RCC 7860 (cell line): ENCODE measurements at places on chromosomes 16 and 17.
A peak's percentile ranks its signal among the peaks of the same experiment; 100 is the strongest.

GRCh38 chr17:33267271-33267790, 25.8 kb downstream of the ASIC2 start:
- peak; percentile 96 for DNase-seq

DNA sequence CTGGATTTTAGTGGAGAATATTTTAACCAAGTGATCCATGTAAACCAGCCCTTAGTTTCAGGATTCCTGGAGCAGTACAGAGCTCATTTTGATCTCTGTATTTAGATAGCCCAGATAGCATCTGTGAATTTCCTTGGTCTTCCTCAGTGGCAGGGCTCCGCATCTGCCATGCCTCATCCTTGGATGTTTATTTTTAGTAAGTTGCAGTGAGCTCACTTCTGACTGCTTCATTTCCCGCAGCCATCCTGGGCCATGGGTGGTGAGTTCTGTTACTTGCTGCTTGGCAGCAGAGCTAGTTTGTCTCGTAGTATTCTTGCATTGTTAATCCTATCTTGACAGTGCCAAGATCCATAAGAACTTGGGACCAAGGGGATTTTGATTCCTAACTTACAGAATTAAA, 33.7 kb downstream of the IST1 start:
- DNase-seq, result peak; percentile 31

- DNase-seq, result peak; percentile 18
Observed at GRCh38 chr17:8041249-8041928, 2.5 kb downstream of the ALOX15B start.

- DNase-seq, result peak; percentile 39
Observed at GRCh38 chr17:77320485-77321256, 179.9 kb downstream of the SEC14L1 start.

DNA sequence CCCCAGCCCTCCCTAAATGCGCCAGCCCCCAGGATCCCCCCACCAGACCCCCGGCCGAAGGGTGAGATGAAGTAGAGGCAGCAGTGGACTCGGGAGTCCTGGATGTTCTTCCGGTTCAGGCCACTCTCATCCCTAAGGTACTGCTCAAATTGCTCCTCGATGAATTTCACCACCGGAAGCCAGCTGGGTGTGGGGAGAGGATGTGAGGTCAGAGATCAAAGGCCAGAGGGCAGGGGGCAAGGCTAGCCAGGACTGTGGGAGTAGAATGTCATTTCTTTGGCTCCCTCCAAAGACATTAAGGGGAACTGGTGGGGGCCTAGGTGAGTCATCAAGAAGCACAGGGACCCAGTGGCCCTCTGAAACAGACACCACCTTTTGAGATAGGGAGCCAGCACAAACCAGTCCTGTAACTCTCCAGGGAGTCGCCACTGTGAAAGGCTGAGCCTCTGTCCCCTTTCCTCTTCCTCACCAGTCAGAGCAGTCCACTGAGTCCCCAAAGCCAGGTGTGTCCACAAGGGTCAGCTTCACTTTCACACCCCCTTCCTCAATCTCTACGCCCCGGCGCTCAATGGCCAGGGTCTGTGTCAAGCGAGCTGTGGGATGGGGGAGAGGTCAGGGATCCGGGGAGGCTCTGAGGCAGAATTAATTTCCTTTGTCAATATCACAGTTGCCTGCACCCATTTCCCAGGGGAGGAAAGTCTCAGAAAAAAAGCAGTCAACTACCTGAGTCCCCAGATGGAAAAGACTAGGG, 895 bp downstream of the SEPTIN1 start:
- DNase-seq, result no peak

- DNase-seq, result peak; percentile 60
Observed at GRCh38 chr17:834136-834535, 52.0 kb downstream of the MRM3 start.

- DNase-seq, result peak; percentile 39
Observed at GRCh38 chr16:70430667-70431536, 8.0 kb downstream of the ST3GAL2 start.

DNA sequence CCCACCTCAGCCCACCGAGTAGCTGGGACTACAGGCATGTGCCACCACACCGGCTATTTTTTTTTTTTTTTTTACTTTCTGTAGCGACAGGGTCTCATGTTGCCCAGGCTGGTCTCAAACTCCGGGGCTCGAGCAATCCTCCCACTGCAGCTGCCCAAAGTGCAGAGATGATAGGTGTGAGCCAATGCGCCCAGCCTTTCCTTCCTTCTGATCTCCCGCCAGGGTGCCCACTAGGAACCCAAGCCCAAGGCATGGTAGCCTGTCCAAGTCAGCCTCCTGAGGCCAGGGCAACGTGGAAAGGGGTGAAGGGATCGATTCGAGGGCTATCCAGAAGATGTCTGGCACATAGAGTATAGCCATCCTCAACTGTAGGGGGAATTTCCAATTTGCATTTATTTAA, 9.6 kb upstream of the CREBBP start:
- no peak for DNase-seq

- no peak for DNase-seq
Observed at GRCh38 chr16:73037845-73038570, 9.9 kb downstream of the ZFHX3 start.

- DNase-seq, result no peak
Observed at GRCh38 chr17:35791681-35792350, 3.6 kb downstream of the MMP28 start.

- peak; percentile 80 for DNase-seq
Observed at GRCh38 chr16:84730406-84731106, 30.8 kb downstream of the USP10 start.

GRCh38 chr17:19378416-19379360, at the start of gene MAPK7:
TSS of gene MAPK7 (plus strand) at chr17:19378498. CDS start at chr17:19378901, 403 bp downstream.
- no peak for DNase-seq

- DNase-seq, result no peak
Observed at GRCh38 chr16:86833136-86833535, 254.8 kb downstream of the FOXL1 start.

- peak; percentile 33 for DNase-seq
Observed at GRCh38 chr17:65131946-65132345, 5.2 kb upstream of the RGS9 start.

GRCh38 chr17:45119964-45120363, 12.4 kb downstream of the PLCD3 start:
- DNase-seq, result no peak

GRCh38 chr16:12120217-12120981, 143.9 kb downstream of the SNX29 start:
- no peak for DNase-seq

DNA sequence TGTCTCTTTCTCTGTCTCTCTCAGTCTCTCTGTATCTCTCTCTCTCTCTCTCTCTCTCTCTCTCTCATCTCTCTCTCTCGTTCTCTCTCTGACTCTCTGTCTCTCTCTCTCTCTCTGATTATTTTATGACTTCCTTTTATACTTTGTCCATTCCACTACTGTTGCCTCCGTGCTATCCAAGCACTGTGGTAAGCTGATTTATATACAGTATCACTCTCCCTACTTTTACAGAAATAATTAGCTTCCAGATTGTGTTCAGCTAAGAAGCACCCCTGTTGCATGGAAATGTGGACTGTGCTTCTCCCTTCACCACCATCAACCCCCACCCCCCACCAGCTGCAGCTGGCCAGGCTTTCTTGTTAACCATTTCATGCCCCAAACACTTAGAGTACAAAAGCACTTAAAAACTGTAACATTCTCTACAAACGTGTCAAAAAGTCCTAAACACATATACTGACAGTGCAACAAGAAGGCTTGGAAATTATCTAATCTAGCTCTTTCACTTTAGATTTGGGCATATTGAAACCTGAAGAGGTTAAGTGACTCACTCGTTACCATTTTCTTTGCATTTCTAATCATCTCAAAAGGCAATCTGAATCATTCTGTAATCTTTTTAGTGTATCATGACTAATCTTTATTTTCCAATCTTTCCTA, 11.6 kb upstream of the TMEM100 start:
- DNase-seq, result no peak

GRCh38 chr17:48748718-48749566, 20.4 kb upstream of the HOXB13 start:
- no peak for DNase-seq

DNA sequence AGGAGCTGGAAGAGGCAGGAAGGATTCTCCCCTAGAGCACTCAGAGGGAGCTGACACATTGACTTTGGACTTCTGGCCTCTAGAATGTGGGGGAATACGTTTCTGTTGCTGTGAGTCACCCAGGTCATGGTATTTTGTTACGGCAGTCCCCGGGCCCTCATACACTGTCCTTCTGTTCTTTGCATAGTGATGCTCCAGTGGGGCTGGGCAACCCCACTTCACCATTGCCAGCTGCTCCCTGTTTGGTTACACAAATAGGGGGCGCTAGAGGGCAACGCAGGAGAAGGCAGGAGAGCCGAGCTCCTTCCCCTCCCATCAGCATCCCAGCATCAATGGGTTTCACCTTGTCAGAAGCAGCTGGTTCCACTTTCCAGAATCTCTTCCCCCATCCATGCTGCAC, 257.7 kb upstream of the FOXF1 start:
- DNase-seq, result no peak

DNA sequence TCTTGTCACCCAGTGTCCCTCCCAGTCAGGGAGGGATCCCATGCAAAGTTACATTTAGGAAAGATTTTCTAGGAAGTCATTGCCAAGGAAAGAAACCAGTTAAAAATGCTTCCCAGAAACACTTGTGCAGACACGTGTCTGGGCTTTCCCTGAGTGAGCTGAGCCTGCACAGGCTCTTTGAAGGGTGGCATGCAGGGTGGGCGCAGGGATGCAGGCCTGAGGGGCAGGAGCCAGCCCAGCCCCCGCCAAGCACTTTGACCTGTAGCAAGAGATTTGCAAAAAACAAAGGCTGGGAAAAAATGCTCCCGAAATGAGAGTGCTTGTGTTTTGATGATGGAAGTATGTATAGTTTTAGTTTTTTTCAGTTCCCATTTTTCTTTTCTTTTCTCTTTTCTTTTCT, 52.4 kb downstream of the B9D1 start:
- no peak for DNase-seq

- DNase-seq, result no peak
Observed at GRCh38 chr16:68367030-68367429, 56.2 kb downstream of the PRMT7 start.

DNA sequence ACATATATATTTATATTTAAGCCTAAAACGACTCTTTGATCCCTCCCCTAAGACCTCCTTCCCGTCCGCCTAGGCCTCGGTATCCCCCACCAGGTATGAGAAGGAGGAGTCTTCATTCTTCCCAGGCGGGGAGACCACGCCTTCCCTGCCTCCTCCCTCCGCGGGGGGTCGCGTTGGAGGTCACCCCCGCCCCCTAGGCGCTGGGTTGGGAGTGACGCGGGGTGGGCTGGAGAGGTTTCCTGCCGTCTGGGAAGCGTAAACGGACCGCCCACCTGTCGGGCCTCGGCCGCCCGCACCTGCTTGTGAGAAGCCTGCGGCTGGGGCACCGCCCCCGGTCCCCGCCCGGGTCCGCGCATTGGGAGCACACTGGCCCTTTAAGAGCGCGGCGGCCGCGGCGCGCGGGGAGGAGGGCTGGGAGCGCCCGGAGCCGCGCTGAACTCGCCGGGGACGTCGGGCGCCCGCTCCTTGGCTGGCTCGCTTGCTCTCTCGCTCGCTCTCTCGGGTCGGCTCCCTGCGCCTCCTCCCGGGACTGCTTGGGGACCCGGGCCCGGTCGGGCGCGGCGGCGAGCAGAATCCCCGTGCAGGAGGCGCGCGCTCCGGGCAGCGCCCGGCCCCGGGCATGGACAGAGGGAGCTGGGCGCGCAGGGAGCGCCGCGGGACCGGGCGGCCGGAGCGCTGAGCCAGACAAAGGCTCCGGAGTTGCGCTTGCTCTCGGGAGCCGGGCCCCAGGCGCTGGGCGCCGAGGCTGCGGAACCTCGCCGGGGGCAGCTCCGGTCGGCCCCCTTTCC, at the start of gene MMP15:
MMP15 (plus strand) TSS at position 404 of the 788 bp plus-strand sequence. CDS start 597 bp downstream, outside the sequence.
- DNase-seq, result peak; percentile 19

GRCh38 chr17:50518384-50519023, 10.3 kb downstream of the MYCBPAP start:
- no peak for DNase-seq

DNA sequence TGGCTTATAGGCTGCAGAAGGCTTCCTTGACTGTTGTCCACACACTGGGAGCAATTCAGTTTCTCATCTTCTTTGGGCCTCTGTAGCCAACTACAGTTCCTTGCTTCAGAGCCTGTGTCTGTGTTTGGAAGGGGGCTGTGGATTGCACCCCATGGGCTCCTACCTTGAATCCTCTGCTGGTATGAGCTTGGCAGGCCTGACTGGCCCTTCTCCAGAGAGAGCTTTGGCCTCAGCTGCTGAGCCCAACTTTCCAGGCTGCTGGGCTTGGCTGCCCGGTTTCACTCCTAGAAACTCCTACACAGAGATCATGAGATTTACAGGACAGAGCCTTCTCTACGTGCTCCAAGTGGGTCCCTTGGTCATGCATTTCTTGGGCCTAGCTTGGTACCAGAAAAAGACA, 354.4 kb downstream of the SNX29 start:
- DNase-seq, result no peak

DNA sequence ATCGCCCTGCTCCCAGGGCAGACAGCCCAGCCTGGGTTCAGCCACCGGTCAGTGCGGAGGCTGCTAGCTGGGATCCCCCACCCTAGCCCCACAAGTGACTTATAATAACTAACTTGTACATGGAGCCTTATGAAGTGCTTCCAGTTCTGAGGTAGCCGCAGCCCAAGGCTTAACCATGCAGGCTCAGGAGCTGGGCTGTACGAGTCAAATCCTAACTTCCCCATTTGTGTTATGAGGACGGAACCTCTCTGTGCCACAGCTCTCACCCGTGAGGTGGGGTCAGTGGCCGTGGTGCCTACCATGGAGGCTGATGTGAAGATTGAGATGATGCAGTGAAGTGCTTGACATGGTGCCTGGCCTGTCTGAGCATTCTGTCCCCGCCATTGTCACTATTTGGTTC, 27.8 kb upstream of the GOSR2 start:
- DNase-seq, result no peak

DNA sequence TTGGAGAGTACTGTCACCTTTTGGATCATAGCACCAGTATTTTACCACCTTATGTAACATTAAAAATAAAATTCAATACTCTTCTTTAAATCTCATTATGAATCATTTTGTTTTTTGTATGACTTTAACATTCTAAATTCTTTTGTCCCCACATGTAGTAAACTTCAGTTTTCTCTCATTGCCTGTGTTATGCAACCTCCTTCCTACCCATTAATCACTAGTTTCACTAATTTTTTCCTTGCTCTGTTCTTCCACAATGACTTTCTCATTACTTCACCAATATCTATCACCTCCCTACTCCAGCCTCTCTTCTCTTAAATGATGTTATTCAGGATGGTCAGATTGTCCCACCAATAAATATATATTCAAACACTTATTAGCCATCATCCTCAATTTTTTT, 68.7 kb downstream of the TTC19 start:
- no peak for DNase-seq

DNA sequence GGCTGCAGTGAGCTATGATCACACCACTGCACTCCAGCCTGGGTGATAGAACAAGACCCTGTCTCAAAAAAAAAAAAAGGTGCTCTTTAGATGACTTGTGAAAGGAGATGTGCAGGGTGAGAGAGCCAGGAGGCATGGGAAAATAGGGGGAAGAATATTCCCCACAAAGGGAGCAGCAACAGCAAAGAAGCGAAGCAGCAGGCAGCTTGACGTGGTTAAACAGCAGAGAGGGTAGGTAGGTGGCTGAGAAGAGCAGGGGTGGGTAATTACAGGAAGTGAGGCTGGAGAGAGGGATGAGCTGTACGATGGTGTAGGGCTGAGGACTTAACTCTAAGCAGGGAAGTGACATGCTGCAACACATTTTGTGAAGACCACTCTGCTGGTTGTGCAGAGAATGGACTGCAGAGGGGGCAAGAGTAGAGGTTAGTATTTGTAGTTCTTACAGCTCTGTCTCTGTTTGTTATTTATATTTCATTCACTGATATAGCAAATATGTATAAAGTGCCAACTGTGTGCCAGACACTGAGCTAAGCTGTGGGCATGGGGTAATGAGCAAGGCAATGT, 1.6 kb downstream of the HEATR3 start:
- DNase-seq, result peak; percentile 22

- no peak for DNase-seq
Observed at GRCh38 chr17:15348021-15348420, 6.6 kb upstream of the TEKT3 start.
